Caco-2 (cell line): ENCODE measurements at places on chromosomes 6 and 20. TPM values are rescaled to one million over a fixed set of nuclear protein-coding genes. Genes with fewer than 3 reads are reported as not detected.

- H3K4me1 ChIP-seq = peaks cover 4% of the 10 kb centered on the region; the same call in 1 of the 2 replicates
- H3K36me3 ChIP-seq = no peaks in the 10 kb centered on the region
- no peak overlapping the region for H3K27ac ChIP-seq
- peaks cover 5% of the 10 kb centered on the region; the same call in 1 of the 2 replicates for H3K27me3 ChIP-seq
Measured at GRCh38 chr6:151323791-151324487, 67.4 kb downstream of the ZBTB2 start.

DNA sequence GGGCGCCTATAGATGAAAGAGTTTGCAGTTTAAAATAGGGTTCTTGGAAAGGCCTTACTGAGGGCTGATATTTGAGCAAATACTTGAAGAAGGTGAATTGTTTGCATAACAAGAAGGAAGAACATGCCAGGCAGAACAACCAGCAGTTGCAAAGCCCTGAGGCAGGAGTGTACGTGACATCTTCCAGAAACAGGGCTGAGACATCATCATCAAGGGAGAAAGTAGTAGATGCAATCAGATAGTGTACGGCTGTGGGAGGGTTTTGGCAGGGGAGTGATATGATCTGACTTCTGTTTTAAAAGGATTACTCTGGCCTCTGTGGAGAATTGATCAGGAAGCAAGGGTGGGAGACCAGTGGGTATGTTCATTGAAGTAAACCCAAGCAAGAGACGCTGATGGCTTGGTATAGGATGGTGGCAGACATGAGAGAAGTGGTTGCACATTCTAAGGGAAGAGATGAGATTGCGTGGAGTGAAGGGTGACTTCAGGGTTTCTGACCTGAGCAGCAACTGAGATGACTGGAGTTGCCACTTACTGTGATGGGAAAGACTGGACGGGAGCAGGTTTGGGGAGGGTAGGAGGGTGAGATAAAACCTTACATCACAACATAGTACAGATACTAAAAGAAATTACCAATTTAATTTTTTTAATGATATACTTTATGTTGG is 28.8 kb downstream of the RIOK1 start:
- no peaks in the 10 kb centered on the region for H3K36me3 ChIP-seq
- no peak overlapping the region for H3K4me3 ChIP-seq
- peak overlapping the region; percentile 26 for H3K27ac ChIP-seq
- peak; percentile 63 for DNase-seq

GRCh38 chr20:53408691-53409446 is 184.8 kb downstream of the ZNF217 start:
- no peak overlapping the region for H3K27ac ChIP-seq
- H3K4me1 ChIP-seq = no peaks in the 10 kb centered on the region
- H3K36me3 ChIP-seq = no peaks in the 10 kb centered on the region

GRCh38 chr20:32028647-32029372 is 18.6 kb downstream of the CCM2L start:
- peaks cover 6% of the 10 kb centered on the region for H3K4me1 ChIP-seq
- peak; percentile 60 for DNase-seq
- peaks cover 3% of the 10 kb centered on the region for H3K27me3 ChIP-seq
- H3K36me3 ChIP-seq = no peaks in the 10 kb centered on the region
- H3K4me3 ChIP-seq = no peak overlapping the region

The NKX2-2 gene
- not detected in 2 replicates for total RNA-seq

The PRICKLE4 gene
- total RNA-seq = 1.8 and 2.8 TPM in 2 replicates

- no peak overlapping the region for H3K27ac ChIP-seq
- no peak overlapping the region for H3K4me3 ChIP-seq
- H3K4me1 ChIP-seq = no peaks in the 10 kb centered on the region
Measured at GRCh38 chr6:166830185-166830890, 126.0 kb downstream of the RNASET2 start.

- H3K27me3 ChIP-seq = no peaks in the 10 kb centered on the region
- no peak for DNase-seq
- H3K36me3 ChIP-seq = no peaks in the 10 kb centered on the region
- H3K27ac ChIP-seq = no peak overlapping the region
- no peak overlapping the region for H3K4me3 ChIP-seq
Measured at GRCh38 chr6:2625581-2625980, 125.1 kb downstream of the MYLK4 start.

DNA sequence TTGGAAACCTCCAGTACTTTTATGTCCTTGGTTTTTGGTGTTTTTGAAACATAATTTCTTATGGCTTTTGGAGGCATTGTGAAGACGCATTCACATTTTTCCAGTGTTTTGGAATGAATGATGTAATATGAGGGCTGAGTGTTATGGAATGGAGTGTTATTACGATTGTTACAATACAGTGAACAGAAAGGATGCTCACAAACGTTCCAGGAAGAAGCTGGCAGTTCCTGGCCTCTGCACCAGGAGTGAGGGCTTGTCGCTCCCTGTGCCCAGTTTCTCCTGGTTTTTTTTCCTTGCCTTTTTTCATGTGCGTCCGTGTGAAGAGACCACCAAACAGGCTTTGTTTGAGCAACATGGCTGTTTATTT is 20.3 kb downstream of the GMPR start:
- H3K27ac ChIP-seq = peak overlapping the region; percentile 60
- DNase-seq = no peak
- no peaks in the 10 kb centered on the region for H3K36me3 ChIP-seq
- no peaks in the 10 kb centered on the region for H3K27me3 ChIP-seq
- H3K4me1 ChIP-seq = no peaks in the 10 kb centered on the region; the same call in 1 of the 2 replicates
- no peak overlapping the region for H3K4me3 ChIP-seq

DNA sequence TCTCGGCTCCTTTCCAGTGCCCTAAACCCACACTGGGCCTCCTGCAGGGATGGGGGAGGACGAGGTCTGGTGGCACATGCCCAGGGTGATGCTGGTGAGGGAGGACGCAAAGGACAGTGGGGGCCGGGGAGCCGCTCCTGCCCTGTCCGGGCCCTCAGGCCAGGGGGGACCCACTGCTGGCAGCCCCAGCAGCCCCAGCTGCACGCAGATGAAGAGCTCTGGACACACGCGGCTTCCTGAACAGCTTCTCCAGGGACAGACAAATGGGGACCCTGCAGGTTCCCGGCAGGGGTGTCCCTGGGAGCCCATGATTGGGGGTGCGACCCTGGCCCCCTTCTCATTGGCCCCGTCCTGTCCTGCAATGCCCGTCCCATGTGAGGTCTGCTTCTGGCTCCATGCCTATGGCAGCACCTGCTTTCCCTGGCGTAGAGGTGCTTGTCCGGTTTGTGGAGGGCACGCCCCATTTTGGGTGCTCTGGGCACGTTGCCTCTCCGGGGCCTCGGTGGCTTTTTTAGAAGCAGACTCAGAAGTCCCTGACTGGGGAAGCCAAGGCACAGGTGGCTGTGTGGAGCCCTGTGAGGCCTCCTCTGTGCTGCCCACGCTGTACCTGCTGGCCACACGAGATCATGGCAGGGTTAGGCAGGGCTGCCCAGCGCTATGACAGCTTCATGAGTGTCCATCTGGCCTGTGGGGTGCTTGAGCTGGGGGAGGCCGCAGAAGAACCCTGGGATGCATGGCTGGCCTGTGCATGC is 15.4 kb upstream of the TNFRSF6B start:
- H3K4me3 ChIP-seq = no peak overlapping the region
- no peak overlapping the region for H3K27ac ChIP-seq
- no peaks in the 10 kb centered on the region for H3K27me3 ChIP-seq
- DNase-seq = no peak
- H3K4me1 ChIP-seq = peaks cover 19% of the 10 kb centered on the region

The OLIG3 gene
- 0.21 TPM in 1 of 2 replicates, not detected in the other for total RNA-seq

DNA sequence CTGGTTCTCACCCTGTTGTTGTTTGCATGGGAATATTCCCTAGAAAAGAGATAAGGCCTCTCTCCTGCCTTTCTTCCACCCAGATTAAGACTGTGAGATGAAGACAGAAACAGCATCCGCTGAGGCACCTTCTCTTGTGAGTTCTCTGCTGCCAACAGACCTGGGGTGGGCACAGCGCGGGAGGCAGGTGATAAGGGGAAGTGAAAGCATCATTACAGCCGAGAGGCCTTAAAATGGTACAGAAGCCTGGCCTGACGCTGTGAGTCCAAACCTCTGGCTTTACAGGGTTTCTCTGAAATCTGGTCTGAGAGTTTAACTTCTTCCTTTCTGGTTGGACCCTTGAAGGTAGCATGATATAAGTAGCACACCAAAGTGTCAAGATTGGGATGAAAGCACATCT is 21.0 kb upstream of the IYD start:
- H3K4me1 ChIP-seq = peaks cover 6% of the 10 kb centered on the region
- H3K27me3 ChIP-seq = no peaks in the 10 kb centered on the region
- no peak overlapping the region for H3K4me3 ChIP-seq
- no peak overlapping the region for H3K27ac ChIP-seq
- no peaks in the 10 kb centered on the region for H3K36me3 ChIP-seq

DNA sequence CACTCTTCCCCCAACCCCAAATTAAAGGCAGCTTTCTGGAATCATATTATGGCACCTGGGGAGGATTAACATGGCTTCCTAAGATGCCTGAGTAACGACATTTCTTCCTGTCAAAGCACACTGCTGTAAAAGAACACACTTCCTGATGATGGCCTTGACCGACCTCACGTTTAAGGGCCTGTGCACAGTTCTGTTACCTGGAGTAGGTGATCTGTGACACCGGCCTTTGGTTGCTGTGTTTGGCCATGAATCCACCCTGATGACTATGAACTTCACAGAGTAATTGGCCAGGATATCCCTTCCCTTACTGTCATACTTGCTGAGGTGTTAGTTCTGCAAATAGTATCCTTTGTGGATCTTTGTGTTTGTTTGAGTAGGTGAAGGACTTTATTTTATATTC is 45.8 kb downstream of the PLCB4 start:
- H3K27me3 ChIP-seq = no peaks in the 10 kb centered on the region
- DNase-seq = no peak
- no peak overlapping the region for H3K4me3 ChIP-seq
- H3K27ac ChIP-seq = no peak overlapping the region
- no peaks in the 10 kb centered on the region for H3K4me1 ChIP-seq

DNA sequence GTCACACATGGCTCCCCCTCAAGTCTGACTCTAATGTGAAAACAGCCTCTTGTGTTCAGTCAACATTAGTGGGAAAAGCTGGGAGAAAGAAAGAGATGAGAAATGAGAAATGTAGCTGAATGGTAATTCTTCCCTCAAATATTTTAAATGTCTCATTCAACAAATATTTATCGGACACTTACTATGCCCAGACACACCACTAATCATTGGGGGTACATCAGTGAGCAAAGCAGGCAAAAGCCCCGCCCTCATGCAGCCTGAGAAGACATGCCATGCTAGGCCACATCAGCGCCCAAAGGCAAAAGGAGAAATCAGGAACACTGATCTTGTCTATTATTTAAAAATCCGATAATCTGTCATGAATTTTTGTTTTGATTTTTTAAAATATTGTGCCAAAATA is 89.9 kb upstream of the ASF1A start:
- no peaks in the 10 kb centered on the region for H3K27me3 ChIP-seq
- H3K4me1 ChIP-seq = no peaks in the 10 kb centered on the region
- no peaks in the 10 kb centered on the region for H3K36me3 ChIP-seq

The EYA4 gene
- not detected in 2 replicates for total RNA-seq

- H3K27ac ChIP-seq = no peak overlapping the region
- no peaks in the 10 kb centered on the region for H3K4me1 ChIP-seq
- H3K4me3 ChIP-seq = no peak overlapping the region
- no peaks in the 10 kb centered on the region for H3K36me3 ChIP-seq
- H3K27me3 ChIP-seq = no peaks in the 10 kb centered on the region
Measured at GRCh38 chr6:16999491-17000436, 102.1 kb upstream of the STMND1 start.

- no peaks in the 10 kb centered on the region for H3K36me3 ChIP-seq
- no peak overlapping the region for H3K27ac ChIP-seq
- H3K4me3 ChIP-seq = no peak overlapping the region
- H3K27me3 ChIP-seq = no peaks in the 10 kb centered on the region
Measured at GRCh38 chr6:135936606-135937005, 85.1 kb downstream of the PDE7B start.

DNA sequence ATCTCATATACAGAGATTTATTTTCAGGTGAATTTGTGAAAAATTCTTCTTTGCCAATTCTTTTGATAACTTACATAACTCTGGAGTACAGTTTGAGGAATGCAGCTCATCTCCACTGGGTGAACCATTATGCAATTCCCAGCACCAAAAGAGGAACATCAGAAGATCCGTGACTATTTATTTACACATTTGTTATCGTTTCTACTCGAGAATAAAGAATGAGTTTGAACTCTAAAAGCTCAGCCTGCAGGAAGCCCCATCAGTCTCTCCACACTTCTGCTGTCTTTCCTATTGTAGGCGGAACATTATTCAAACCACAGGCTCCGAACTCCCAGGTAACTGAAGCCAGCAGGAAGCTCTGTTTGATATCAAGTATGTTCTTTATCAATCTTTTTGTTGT is 95.9 kb upstream of the IFNGR1 start:
- no peak for DNase-seq
- no peaks in the 10 kb centered on the region; the same call in 1 of the 2 replicates for H3K4me1 ChIP-seq
- no peak overlapping the region for H3K27ac ChIP-seq
- no peaks in the 10 kb centered on the region for H3K36me3 ChIP-seq
- no peak overlapping the region for H3K4me3 ChIP-seq

DNA sequence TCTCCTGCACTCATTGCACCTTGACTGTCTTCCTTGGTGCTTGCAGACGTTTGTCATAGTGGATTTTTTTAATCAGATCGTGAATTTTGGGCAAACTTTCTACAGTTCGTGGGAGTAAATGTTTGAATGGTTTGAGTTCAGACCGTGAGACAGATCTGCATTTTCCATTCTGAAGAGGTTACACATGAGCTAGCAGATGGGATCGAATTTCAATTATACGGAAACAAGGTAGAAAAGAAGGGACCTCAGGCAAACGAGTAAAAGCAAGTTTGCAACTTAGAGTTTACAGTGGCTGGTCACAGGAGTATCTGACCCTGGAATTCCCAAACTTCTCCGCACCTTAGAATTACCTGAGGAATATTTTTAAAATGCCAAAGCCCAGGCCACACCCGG is 17.2 kb upstream of the NCR2 start:
- no peaks in the 10 kb centered on the region; the same call in 1 of the 2 replicates for H3K27me3 ChIP-seq
- no peak for DNase-seq
- H3K27ac ChIP-seq = no peak overlapping the region

GRCh38 chr6:117326396-117326795 is 61.0 kb downstream of the VGLL2 start:
- H3K27me3 ChIP-seq = no peaks in the 10 kb centered on the region
- no peak for DNase-seq
- H3K4me3 ChIP-seq = no peak overlapping the region
- no peak overlapping the region for H3K27ac ChIP-seq
- H3K4me1 ChIP-seq = no peaks in the 10 kb centered on the region
- no peaks in the 10 kb centered on the region for H3K36me3 ChIP-seq

The PI16 gene
- total RNA-seq = not detected in 2 replicates

The PTCHD4 gene
- not detected in 2 replicates for total RNA-seq

The METTL24 gene
- 0.28 TPM in 1 of 2 replicates, not detected in the other for total RNA-seq

The NTSR1 gene
- total RNA-seq = 0.14 and 0.16 TPM in 2 replicates

GRCh38 chr6:105994118-105994590 is 92.0 kb upstream of the PRDM1 start:
- no peak overlapping the region for H3K27ac ChIP-seq
- no peaks in the 10 kb centered on the region for H3K27me3 ChIP-seq
- no peak for DNase-seq
- H3K4me3 ChIP-seq = peak overlapping the region; percentile 45

DNA sequence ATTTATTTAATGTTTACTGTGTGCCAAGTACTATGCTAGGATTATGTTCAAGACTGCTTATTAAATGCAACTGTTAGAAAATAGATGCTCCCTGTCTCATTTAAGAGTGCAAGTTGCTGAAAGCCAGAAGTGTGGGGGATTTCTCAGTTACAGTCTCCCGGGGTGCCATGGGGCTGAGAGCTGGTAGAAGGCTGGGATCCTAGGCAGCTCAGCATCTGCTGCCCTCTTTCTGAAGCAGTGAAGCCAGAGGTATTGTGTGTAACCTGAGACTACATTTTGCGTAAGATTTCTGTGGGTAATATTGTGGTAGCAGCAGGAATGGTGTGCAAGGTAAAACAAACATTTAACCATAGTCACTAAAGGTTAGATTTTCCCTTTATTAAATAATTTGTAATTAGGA is 120.6 kb downstream of the AKAP7 start:
- H3K4me3 ChIP-seq = no peak overlapping the region
- no peaks in the 10 kb centered on the region for H3K36me3 ChIP-seq
- no peak overlapping the region for H3K27ac ChIP-seq
- DNase-seq = no peak
- H3K4me1 ChIP-seq = 0 out of 2 replicates have a peak, but pooled peaks cover 10% of the 10 kb centered on the region
